ENCODE measurements at places on chromosomes 3 and 15. TPM values are rescaled to one million over a fixed set of nuclear protein-coding genes. Genes with fewer than 3 reads are reported as not detected.

DNA sequence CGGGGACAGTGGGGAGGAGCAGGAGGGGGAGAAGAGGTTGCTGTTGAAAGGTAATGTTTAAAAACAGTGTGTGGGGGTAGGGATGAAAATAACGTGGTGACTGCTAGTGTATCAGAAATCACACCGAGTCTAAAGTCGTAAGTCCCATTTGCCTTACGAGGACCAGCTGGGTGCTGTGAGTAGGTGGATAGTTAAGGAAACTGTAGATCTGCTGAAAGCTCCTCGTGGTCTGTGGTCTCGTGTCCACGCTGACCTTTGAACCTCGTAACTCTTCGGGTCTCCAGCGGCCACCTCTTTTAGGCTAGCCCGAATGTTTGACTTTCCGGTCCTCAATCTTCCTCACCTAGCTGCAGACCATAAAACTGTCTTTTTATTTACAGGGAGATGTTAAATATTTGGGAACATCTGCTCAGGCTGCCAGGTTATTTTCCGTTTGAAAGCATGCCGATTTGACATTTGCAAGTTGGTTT lies 29.3 kb upstream of the ST3GAL6 start:
- no peak overlapping the region for H3K27ac ChIP-seq
- peak overlapping the region; percentile 71 for H3K4me3 ChIP-seq
- DNase-seq: no peak
- H3K36me3 ChIP-seq: no peaks in the 10 kb centered on the region
- peaks cover 83% of the 10 kb centered on the region for H3K27me3 ChIP-seq

The ONECUT1 gene
- not detected for total RNA-seq

DNA sequence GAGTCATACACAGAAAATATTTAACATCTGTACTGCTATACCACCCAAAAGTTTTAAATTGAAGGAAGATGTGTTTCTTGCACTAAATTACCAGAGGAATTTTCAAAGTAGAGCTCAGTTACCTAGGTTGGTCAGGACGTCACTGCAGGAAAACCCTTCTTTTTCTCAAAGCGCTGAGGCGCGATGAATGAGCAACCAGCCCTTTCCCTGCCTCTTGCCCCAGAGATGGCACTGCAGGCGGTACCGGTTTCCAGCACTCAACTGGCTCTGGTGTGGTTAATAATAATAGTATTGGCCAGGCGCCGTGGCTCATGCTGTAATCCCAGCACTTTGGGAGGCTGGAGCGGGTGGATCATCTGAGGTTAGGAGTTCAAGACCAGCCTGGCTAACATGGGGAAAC lies 49.3 kb downstream of the HES1 start:
- no peaks in the 10 kb centered on the region for H3K27me3 ChIP-seq
- no peaks in the 10 kb centered on the region for H3K36me3 ChIP-seq
- no peak overlapping the region for H3K4me3 ChIP-seq
- DNase-seq: no peak
- H3K4me1 ChIP-seq: no peaks in the 10 kb centered on the region

DNA sequence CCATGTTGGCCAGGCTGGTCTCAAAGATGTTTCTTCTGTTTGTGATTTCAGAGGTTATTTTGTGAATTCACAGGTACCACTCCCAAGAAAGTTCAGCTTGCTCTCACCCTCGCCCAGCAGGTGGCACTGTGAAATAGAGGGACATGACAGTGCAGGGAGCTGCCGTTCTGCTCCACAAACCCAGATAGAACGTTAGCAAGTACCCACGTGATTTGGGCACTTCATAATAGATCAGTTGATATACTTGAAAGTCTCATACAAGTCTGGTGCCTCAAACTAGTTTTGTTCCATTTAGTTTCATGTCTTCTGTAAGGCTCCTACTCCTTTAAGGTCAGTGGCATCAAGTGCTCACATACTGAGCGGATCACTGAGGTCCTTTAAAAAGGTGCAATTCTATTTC lies 45.5 kb downstream of the FILIP1L start:
- peak; percentile 79 for DNase-seq
- H3K27me3 ChIP-seq: no peaks in the 10 kb centered on the region

The HOMER2 gene
- 3.1 TPM for total RNA-seq

The MSL2 gene
- total RNA-seq: 44.0 TPM

GRCh38 chr3:100210772-100211135 lies 50.0 kb upstream of the TBC1D23 start:
- peaks cover 17% of the 10 kb centered on the region for H3K4me1 ChIP-seq
- H3K27ac ChIP-seq: peak overlapping the region; percentile 52
- H3K36me3 ChIP-seq: no peaks in the 10 kb centered on the region
- no peak overlapping the region for H3K4me3 ChIP-seq
- no peak for DNase-seq

- no peak for DNase-seq
- peaks cover 2% of the 10 kb centered on the region for H3K36me3 ChIP-seq
- H3K27ac ChIP-seq: no peak overlapping the region
- H3K27me3 ChIP-seq: no peaks in the 10 kb centered on the region
- no peak overlapping the region for H3K4me3 ChIP-seq
Measured at GRCh38 chr3:143763564-143764162, 84.6 kb downstream of the SLC9A9 start.

GRCh38 chr3:132343018-132343612 lies 25.9 kb downstream of the ACP3 start:
- H3K4me1 ChIP-seq: peaks cover 6% of the 10 kb centered on the region
- H3K27ac ChIP-seq: no peak overlapping the region
- peaks cover 5% of the 10 kb centered on the region for H3K27me3 ChIP-seq
- H3K4me3 ChIP-seq: no peak overlapping the region
- no peak for DNase-seq
- no peaks in the 10 kb centered on the region for H3K36me3 ChIP-seq

The SERPINI2 gene
- not detected for total RNA-seq

The GNAT1 gene
- total RNA-seq: not detected

The ANKRD34C gene
- total RNA-seq: not detected

DNA sequence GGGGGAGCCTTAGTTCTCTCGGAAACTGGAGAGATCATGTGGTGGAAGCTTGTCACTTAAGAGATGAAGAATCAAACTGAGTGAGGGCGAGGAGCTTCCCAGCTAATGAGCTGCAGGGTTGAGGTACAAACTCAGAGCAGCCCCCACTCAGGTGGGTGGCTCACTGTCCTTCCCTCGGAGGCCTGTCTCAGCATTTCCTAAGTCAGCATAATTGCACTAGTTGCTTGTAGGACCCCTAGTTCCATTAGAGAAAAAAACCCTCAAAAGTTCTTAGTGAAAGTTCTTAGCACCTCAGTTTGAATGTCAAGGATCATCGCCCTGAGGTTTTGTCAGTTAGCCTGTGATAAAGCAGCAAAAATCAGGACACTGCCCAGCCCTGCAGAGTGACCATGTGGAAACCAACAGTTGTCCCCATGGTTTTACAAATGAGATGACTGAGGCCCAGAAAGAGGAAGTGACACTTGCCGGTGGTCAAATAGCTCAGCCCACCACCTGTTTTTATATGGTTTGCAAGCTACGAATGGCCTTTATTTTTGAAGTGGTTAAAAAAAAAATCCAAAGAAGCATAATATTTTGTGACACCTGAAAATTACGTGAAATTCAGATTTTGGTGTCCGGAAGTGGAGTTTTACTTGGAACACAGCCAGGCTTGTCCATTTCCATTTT lies 11.9 kb downstream of the SMAD6 start:
- H3K36me3 ChIP-seq: no peaks in the 10 kb centered on the region
- H3K27ac ChIP-seq: no peak overlapping the region
- no peak overlapping the region for H3K4me3 ChIP-seq
- no peaks in the 10 kb centered on the region for H3K27me3 ChIP-seq
- no peaks in the 10 kb centered on the region for H3K4me1 ChIP-seq

The ACKR4 gene
- total RNA-seq: 0.18 TPM

- H3K27me3 ChIP-seq: no peaks in the 10 kb centered on the region
- no peak overlapping the region for H3K27ac ChIP-seq
- no peaks in the 10 kb centered on the region for H3K4me1 ChIP-seq
- H3K4me3 ChIP-seq: no peak overlapping the region
- H3K36me3 ChIP-seq: no peaks in the 10 kb centered on the region
- no peak for DNase-seq
Measured at GRCh38 chr3:178170698-178171535, 365.3 kb upstream of the KCNMB2 start.

GRCh38 chr3:127226457-127226856 lies 33.5 kb downstream of the PRR23E start:
- no peak overlapping the region for H3K27ac ChIP-seq
- peak overlapping the region; percentile 57 for H3K4me3 ChIP-seq
- peaks cover 14% of the 10 kb centered on the region for H3K27me3 ChIP-seq
- H3K4me1 ChIP-seq: peaks cover 14% of the 10 kb centered on the region
- no peak for DNase-seq

The SNUPN gene
- 34.1 TPM for total RNA-seq

The RPN1 gene
- total RNA-seq: 148 TPM

The TMEM43 gene
- 27.0 TPM for total RNA-seq

- no peak overlapping the region for H3K27ac ChIP-seq
- H3K27me3 ChIP-seq: peaks cover 3% of the 10 kb centered on the region
- no peaks in the 10 kb centered on the region for H3K4me1 ChIP-seq
- no peak for DNase-seq
Measured at GRCh38 chr3:127707851-127708411, 35.2 kb downstream of the ABTB1 start.

The PGBD4 gene
- 2.7 TPM for total RNA-seq

GRCh38 chr3:69767571-69767970 lies 28.3 kb downstream of the MITF start:
- no peaks in the 10 kb centered on the region for H3K4me1 ChIP-seq
- no peak overlapping the region for H3K27ac ChIP-seq
- H3K4me3 ChIP-seq: no peak overlapping the region

The TF gene
- 0.02 TPM for total RNA-seq

DNA sequence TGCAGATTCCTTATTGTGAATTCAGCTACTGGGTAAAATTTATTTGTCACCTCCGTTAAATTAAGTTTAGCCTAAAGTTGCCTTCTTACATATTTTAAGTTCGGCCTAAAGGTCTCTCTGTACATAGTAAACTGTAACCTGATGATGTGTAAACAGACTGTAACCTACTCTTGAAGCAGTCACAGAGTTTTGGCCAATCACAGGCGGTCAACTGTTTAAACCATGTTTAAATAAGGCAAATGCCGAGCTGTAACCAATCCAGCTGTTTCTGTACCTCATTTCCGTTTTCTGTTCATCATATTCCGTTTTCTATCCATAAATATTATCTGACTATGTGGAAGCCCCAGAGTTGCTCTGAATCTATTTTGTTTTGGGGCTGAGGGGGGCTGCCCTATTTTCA lies 2.4 kb upstream of the ADAMTSL3 start:
- H3K27ac ChIP-seq: no peak overlapping the region
- H3K36me3 ChIP-seq: no peaks in the 10 kb centered on the region
- DNase-seq: no peak

- no peaks in the 10 kb centered on the region for H3K36me3 ChIP-seq
- H3K4me1 ChIP-seq: peaks cover 2% of the 10 kb centered on the region
Measured at GRCh38 chr3:128012050-128012449, 40.2 kb upstream of the SEC61A1 start.
